ENCODE measurements at places on chromosomes 7 and 10. TPM values are rescaled to one million over a fixed set of nuclear protein-coding genes. Genes with fewer than 3 reads are reported as not detected.
A peak's percentile ranks its signal among the peaks of the same experiment; 100 is the strongest.

- DNase-seq, result no peak
Measured at GRCh38 chr7:141242568-141242967, 168.7 kb downstream of the TMEM178B start.

DNA sequence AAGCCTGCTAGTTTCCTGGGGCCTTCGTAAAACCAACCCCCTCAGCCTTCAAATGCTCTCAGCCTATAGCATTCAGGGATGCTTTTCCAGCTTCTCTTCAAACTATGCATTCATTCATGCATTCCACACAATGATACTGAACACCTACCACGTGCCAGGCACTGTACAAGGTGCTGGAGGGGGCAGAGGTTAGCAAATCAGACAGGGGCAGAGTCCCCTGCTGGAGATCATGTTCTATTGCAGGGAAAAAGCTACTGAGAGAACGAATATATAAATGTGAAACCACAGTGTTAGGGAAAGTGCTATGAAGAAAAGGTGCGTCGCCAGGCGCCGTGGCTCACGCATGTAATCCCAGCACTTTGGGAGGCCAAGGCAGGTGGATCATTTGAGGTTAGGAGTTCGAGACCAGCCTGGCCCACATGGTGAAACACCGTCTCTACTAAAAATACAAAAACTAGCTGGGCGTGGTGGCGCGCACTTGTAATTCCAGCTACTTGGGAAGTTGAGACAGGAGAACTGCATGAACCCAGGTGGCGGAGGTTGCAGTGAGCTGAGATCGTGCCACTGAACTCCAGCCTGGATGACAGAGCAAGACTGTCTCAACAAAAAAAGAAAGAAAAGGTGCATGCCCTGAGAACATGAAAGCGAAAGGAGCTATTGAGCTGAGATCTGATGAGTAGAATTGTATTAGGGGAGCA is 64.6 kb upstream of the CALN1 start:
- no peak for DNase-seq

DNA sequence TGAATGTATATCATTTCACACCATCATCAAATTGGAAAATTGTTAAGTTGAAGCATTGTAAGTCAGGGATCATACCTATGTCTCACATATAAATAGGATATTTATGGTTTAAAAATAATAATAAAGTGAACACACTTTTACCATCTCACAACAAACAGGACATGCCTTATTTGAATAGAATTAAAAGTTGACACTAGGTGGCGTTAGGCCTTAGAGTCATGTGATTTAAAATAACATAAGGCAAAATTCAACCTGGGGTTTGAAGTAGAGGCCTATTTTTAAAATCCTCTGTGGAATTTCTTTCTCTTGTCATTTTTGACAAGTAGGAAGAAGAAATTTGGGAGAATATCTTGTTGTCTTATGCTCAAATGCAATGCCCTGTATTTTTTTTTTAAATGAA is 184.7 kb upstream of the PCDH15 start:
- no peak for DNase-seq

Gene ARPC1A
- 214 TPM for total RNA-seq

DNA sequence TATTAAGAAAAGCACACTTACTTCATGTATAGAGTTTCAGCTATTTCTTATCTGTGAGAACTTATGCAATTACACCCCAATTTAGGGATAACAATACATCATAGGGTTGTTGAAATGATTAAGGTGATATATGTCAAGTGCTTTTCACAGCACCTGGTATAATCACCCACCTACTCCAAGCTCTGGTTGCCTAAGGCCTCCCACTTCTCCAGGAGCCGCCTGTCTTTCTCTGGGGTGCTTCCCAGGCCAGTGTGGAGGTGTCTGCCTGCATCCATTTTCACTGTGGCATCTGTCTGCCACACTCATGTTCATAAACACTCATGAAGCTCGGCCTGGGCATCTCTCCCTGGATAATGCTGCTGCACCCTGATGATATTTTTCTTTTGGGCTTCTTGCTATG is 250.3 kb downstream of the STK31 start:
- DNase-seq, result no peak

Gene TSPAN12
- 34.0 TPM for total RNA-seq

DNA sequence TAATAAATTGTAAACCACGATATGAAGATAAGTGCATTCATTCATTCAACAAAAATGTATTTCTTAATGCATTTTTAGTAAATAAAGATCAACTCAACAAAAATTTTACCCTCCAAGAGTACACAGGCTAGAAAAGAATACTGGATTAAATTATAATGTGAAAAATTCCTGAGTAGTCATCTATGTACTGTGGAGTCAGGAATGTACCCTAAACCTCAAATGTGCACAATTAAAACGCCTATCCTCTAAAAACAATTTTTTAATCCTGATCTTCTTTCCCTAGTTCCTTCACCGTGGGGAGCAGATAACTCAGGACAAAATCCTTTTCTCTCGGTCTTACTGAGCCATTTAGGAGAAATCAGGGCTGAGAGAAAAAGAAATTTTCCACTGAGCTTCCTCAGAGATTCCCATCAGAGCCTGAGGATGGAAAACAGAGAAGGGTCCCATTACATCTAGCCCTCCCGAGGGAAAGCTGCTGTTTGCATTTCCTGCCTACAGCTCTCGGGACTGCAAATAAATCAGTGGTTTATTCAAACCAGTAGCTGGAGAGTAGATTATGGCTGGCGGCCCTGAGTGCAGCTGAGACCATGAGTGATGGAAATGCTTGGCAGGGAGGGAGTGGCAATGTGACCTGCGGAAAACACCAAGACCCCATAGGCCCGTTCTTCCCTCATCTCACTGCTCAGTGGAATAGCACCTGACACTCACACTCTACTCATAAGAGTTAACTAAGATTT is 7.4 kb downstream of the TAS2R40 start:
- no peak for DNase-seq

DNA sequence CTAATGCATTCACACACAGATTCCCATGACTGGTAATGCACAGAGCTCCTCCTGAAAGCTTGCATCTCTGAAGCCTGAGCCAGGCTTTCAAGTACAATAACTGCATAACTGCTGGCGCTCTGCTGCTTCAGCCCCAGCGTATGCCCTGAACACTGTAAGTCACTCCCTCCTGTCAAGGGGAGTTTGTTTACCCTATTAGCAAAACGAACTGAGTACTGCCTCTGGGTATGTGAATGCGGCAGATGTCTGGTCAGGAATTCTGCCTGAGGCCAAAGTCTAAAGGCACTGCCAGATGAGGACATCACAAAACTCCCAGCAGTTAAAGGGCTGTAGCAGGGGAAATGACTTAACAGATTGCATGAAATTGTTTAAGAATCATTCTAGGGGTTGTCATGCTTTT is 97.7 kb downstream of the NRCAM start:
- DNase-seq, result peak; percentile 32

Gene SP8
- total RNA-seq, result not detected

Gene KNDC1
- total RNA-seq, result not detected

DNA sequence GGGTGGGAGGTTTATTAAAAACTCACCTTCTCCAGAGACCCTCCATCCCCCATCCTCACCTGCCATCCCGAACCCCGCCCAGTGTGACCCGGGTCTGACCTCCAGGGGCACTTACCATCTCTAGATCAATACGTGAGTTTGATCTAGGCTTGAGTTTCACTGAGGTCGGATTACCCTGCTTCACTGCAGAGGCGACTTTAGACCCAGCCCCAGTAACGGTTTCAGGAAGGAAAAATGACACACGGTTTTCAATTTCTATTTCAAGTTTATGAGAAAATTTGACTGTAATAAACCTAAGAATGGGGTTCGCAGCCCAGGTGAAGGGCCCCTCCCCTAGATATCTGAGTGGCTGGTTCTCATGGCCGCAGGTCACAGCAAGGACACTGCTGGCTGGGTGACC is 33.1 kb downstream of the RCC1L start:
- DNase-seq, result no peak

DNA sequence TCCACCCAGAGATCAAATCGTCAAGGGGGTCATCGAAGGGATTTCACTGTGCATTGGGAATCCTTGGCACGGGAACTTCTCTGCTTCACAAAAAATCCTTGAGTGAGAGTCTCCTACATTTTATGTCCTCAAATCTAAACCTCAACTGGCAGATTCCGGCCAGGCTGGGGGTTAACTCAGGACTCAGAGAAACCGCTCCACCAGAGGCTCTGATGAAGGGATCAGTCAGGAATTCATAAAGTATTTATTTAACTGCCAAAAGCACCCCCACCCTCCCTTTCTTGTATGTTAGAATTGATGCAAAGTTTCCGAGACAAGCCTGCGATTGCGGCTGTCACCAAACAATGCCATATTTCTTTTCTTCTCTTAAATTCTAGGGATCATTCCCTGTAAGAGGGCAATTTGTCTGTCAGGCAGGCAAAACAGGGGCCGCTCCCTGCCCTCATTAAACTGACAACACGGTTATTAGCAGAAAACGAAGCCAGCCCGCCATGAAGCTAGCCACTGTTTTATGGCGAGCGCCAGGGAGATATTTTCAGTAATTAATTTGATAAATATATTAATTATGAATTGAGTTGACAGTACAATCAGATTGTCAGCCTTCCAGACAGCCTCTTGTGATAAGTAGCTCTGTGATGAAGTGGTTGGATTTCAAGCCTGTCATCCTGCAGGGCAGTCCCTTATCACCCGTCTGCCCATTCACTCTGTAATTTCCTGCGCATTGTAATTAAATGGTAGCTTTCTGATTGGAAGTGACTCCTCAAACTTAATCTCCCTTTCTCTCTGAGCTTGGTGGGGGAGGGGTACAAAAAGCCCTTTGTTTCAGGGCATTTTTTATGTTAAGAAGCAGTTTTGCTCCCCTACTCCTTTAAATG is 153.0 kb upstream of the GPR26 start:
- DNase-seq, result no peak

- DNase-seq, result no peak
Measured at GRCh38 chr10:71996592-71997371, 32.6 kb downstream of the CHST3 start.

Gene SPDYE9
- total RNA-seq, result not detected

DNA sequence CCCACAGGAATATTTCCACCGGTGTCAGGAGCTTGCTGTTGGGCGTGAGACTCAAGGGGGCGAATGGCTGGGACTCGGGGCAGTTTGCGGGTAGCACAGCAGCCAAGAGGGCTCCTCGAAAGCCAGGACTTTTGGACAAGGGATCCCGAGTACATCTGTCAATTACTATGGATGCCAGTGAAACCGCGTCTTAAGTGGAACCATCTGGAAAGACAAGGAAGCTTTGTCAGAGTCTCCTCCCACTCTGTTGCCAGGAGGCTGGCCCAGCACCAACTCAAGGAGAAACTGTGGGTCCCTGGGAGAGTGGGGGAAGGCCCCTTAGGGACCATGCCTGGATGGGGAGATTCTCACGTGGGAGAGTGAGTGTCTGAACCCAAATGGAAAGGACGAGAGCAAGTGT is 57.1 kb downstream of the C10orf143 start:
- no peak for DNase-seq

GRCh38 chr10:30398788-30399187 is 35.2 kb upstream of the MAP3K8 start:
- DNase-seq, result no peak

Gene BHLHA15
- total RNA-seq, result 1.8 TPM

GRCh38 chr10:5658871-5659618 is 7.3 kb downstream of the ASB13 start:
- no peak for DNase-seq

Gene CDNF
- total RNA-seq, result 0.11 TPM

Gene RPEL1
- total RNA-seq, result 0.13 TPM

DNA sequence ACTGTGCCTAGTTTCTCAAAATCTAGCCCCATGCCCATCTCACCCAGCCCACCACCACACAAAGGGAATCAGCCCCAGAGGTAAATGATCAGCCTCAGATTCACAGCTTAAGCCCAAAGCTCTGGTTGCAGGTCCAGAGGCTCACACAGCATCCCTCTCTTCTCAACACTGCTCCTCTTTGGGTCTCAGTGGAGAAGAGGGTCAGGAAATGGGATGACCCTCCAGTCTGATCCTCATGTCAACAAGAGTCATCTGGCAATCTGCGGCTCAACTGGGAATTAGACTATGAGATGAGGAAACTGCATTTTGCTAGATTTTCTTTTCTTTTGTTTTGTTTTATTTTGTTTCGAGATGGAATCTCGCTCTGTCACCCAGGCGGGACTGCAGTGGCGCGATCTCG is 126.2 kb upstream of the PDLIM1 start:
- no peak for DNase-seq

Gene GJD4
- total RNA-seq, result not detected

Gene NODAL
- not detected for total RNA-seq

Gene AGAP5
- 1.8 TPM for total RNA-seq

Gene NCF1
- total RNA-seq, result not detected

GRCh38 chr10:73168465-73168803 is 515 bp downstream of the FAM149B1 start:
- DNase-seq, result no peak

DNA sequence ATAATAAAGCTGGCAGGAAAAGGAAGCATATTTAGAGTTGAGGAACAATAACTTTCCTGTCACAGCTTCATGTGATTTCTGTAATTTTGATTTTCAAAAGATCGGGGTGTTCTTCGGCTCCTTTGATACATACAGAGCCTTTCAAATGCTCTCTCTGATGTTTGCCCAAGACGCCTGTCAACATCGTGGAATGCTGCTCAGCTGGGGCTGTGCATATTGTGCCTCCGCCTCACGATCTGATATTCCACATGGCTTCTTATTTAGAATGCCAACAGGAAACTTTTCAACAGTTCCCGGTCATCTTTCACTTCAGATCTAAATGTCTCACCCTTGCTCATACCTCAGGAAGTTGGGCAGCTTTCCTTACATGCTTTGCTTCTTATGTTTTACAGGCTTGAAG is 7.3 kb downstream of the NPY start:
- DNase-seq, result no peak

GRCh38 chr7:46832136-46832535 is 749.8 kb downstream of the TNS3 start:
- DNase-seq, result no peak

GRCh38 chr7:111392294-111392693 is 170.0 kb downstream of the IMMP2L start:
- DNase-seq, result no peak

DNA sequence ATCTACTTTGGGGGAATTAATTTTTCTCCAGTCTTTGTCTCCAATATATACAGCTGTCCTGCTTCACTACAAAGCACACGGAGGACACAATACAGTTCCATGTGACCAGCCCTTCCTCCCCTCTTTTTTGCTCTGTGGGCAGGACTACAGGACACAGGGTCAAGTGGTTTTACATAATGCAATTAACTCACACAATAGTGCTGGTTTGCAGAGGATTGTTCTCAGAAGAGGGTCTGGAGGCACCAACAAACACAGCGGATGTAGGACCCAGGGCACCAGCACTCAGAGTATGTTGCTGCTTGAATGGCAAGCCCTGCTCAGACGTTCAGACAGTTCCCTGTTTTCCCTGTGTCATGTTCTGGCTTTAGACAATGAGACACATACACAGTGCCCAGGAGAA is 52.0 kb upstream of the NPTX2 start:
- DNase-seq, result no peak

- no peak for DNase-seq
Measured at GRCh38 chr7:25541094-25541821, 313.0 kb upstream of the NPVF start.

- no peak for DNase-seq
Measured at GRCh38 chr7:158053183-158053915, 534.3 kb downstream of the PTPRN2 start.

Data from pulmonary artery endothelial cell (primary cell).